Thymus (tissue), 14 donors: ENCODE measurements at places on chromosomes 7 and 10. TPM values are rescaled to one million over a fixed set of nuclear protein-coding genes. Genes with fewer than 3 reads are reported as not detected.

GRCh38 chr7:15199482-15199881 is 296.9 kb upstream of the DGKB start:
- no peaks in the 10 kb centered on the region for H3K36me3 ChIP-seq
- H3K4me3 ChIP-seq = no peak overlapping the region
- no peaks in the 10 kb centered on the region for H3K4me1 ChIP-seq
- no peak for DNase-seq
- H3K27ac ChIP-seq = no peak overlapping the region

DNA sequence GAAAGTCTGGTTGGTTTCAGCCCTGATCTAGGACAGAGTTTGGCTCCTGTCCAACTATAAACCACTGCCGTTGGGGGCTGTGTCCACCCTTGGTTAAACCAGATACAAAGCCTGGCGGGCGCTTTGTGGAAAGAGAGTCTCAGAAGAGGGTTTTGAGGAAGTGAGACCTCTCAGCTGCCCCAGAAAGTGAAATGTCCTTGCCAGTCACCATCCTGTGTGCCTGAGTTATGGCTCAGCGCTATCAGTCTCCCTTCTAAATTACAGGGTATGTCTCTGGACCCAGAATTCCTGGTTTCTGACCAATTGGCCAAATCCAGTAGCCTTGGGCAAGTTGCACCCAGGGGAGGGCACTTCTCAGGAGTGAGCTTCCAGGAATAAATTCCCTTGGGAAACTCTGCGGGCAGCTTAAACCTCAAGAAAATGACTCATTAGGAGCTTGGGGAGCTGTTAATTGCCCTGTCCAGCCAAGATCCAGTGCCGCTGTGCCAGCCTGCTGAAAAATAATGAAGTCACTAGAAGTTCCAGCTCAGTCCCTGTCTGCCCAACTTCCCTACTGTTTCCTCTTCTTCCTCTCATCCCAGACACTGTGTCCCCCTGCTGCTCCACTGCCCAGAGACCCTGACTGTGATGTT is 66.7 kb upstream of the PDZD8 start:
- H3K27me3 ChIP-seq = peaks cover 3% of the 10 kb centered on the region
- no peaks in the 10 kb centered on the region for H3K4me1 ChIP-seq
- H3K4me3 ChIP-seq = no peak overlapping the region
- DNase-seq = no peak
- no peak overlapping the region for H3K27ac ChIP-seq
- no peaks in the 10 kb centered on the region for H3K36me3 ChIP-seq

DNA sequence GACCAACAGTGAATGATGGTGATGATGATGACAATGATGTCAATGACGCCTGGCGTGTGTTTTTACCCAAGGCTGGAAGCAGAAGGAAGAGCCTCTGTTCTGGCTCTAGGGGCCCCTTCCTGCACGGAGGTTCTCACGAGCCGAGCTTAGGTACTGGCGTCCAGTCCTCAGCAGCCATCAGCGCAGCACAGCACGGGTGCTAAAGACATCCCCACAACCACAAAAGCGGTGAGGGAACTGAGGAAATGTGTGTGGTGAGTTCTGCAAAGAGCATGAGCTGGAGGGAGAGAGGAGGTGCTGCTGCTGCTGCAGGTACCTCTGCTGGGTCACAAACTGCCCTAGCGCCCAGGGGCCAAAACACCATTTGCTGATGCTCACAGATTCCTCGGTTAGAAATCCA is 81.6 kb downstream of the SFMBT2 start:
- DNase-seq = no peak
- no peaks in the 10 kb centered on the region for H3K36me3 ChIP-seq
- H3K4me1 ChIP-seq = no peaks in the 10 kb centered on the region
- H3K27ac ChIP-seq = no peak overlapping the region
- no peaks in the 10 kb centered on the region for H3K27me3 ChIP-seq
- H3K4me3 ChIP-seq = no peak overlapping the region

- H3K4me3 ChIP-seq = no peak overlapping the region
- no peaks in the 10 kb centered on the region for H3K4me1 ChIP-seq
- DNase-seq = no peak
- no peaks in the 10 kb centered on the region for H3K36me3 ChIP-seq
Observed at GRCh38 chr10:24383681-24384106, 174.8 kb downstream of the KIAA1217 start.

TFR2 gene
- polyA plus RNA-seq = 1.0 TPM

OR2F1 gene
- polyA plus RNA-seq = not detected

ECHDC3 gene
- 13.2 TPM for polyA plus RNA-seq

WIPF3 gene
- polyA plus RNA-seq = 0.55 TPM

DNA sequence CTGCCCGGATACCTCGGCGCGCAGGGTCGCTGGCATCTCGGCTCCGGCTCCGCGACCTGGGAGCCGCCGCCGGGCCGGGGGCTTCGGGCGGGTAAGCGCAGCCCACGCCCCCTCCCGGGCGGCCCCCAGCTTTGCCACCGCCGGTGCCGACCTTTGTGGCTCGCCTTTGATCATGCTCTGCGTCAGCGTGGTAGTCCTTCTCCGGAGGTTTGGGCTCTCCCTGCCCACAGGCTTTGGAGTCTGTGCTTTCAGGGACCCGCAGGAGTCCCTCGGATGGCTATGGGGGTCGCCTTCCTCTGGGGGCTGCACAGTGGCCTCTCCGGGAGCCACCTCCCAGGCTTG is 7.3 kb downstream of the ATP6V1F start:
- DNase-seq = no peak
- H3K4me1 ChIP-seq = peaks cover 23% of the 10 kb centered on the region
- H3K27ac ChIP-seq = no peak overlapping the region
- peaks cover 42% of the 10 kb centered on the region for H3K27me3 ChIP-seq

- no peaks in the 10 kb centered on the region for H3K36me3 ChIP-seq
- no peaks in the 10 kb centered on the region for H3K27me3 ChIP-seq
- H3K4me1 ChIP-seq = no peaks in the 10 kb centered on the region
- no peak overlapping the region for H3K4me3 ChIP-seq
Observed at GRCh38 chr10:52956461-52956860, 183.9 kb upstream of the MBL2 start.

- no peaks in the 10 kb centered on the region for H3K36me3 ChIP-seq
- H3K4me3 ChIP-seq = no peak overlapping the region
- no peaks in the 10 kb centered on the region for H3K4me1 ChIP-seq
- H3K27me3 ChIP-seq = no peaks in the 10 kb centered on the region
- H3K27ac ChIP-seq = no peak overlapping the region
Observed at GRCh38 chr7:117118579-117119180, 165.4 kb downstream of the ST7 start.

GRCh38 chr10:43424416-43424815 is 12.5 kb upstream of the ZNF487 start:
- H3K36me3 ChIP-seq = no peaks in the 10 kb centered on the region
- peaks cover 16% of the 10 kb centered on the region for H3K4me1 ChIP-seq
- no peak overlapping the region for H3K27ac ChIP-seq
- no peak overlapping the region for H3K4me3 ChIP-seq
- DNase-seq = no peak

DNA sequence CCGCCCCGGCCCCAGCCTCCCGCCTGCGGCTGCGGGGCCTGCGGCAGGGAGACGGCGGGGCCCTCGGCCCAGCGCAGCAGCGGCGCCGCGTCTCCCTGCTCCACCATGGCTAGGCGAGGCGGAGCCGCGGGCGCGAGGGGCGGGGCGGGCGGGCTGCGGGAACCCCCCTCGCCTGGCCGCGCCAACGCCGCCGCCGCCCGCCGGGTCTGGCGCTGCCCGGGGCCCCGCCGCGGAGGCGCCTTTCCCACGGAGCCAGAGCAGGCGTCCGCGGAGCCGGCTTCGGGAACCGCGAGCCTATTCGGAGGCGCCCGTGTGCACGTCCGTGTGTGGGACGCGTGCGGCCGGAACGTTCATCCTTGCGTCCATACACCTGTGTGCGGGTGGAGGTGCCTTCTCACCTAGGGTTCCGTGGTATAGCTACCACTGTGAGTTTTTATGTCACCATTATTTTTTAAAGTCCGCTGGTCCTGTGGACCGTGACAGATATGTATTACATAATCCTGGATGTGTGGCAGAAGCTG is at the start of gene DENND11:
DENND11 (minus strand) TSS at position 120 of the 521 bp plus-strand sequence; CDS start at position 107, 13 bp downstream.
- H3K27ac ChIP-seq = no peak within 1 kb of the TSS
- DNase-seq = no peak
- H3K4me3 ChIP-seq = peak within 1 kb of the TSS; percentile 52
- H3K4me1 ChIP-seq = no peaks in the 10 kb centered on the region
- H3K36me3 ChIP-seq = no peaks in the 10 kb centered on the region
- H3K27me3 ChIP-seq = peaks cover 18% of the 10 kb centered on the region

HYAL4 gene
- 0.30 TPM for polyA plus RNA-seq

ST8SIA6 gene
- 0.18 TPM for polyA plus RNA-seq

DNA sequence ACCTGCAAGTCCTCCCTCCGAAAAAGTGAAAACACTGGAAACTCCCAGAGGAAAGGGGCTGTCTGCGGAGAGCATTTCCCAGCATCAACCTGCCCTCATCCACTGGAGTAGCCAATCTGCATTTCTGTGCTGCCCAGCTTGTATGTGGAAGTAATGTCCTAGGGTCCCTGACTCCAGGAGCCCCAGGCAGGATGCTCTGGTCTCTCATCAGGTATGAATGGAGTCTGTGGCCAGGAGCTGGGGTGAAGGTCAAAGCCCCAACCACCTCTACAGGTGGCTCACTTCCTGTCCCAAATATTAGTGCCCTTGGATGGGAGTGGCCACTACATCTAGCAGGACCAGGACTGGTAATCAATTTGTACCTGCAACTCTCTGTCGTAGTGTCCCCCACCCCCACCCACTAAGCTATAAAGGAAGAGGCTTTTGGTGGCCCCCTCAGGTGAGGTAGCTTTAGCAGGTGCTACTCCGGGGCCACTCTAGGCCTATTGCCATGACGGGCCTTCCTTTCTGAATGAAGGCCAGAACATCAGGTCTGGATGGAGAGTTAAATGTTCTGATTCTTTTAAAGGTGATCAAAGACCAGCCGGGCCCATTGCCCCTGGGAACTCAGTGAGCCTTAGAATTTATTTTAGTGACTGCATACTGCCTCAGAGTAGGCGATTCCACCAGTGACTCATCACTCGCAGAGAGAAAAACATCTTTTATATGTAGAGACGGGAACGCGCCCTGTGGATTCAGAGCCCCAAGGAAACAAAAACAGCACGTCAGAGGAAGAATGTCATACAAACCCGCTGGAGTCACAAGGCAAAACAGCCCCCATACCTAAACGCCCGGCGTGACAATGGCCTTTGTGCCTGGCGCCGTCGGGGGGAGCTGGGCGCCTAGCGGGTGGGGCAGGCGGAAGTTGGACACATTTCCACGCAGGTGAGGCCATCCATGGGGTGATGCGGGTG is 13.0 kb downstream of the EN2 start:
- no peak for DNase-seq
- H3K4me3 ChIP-seq = no peak overlapping the region
- H3K4me1 ChIP-seq = no peaks in the 10 kb centered on the region
- peaks cover 91% of the 10 kb centered on the region for H3K27me3 ChIP-seq

- no peak for DNase-seq
- H3K4me3 ChIP-seq = no peak overlapping the region
- no peak overlapping the region for H3K27ac ChIP-seq
- H3K4me1 ChIP-seq = no peaks in the 10 kb centered on the region
- H3K27me3 ChIP-seq = no peaks in the 10 kb centered on the region
Observed at GRCh38 chr10:66349726-66350125, 576.1 kb upstream of the LRRTM3 start.

- H3K27ac ChIP-seq = no peak overlapping the region
- H3K36me3 ChIP-seq = no peaks in the 10 kb centered on the region
- H3K4me3 ChIP-seq = no peak overlapping the region
Observed at GRCh38 chr7:19290968-19291367, 145.7 kb upstream of the FERD3L start.

ATRNL1 gene
- polyA plus RNA-seq = 0.84 TPM

DNA sequence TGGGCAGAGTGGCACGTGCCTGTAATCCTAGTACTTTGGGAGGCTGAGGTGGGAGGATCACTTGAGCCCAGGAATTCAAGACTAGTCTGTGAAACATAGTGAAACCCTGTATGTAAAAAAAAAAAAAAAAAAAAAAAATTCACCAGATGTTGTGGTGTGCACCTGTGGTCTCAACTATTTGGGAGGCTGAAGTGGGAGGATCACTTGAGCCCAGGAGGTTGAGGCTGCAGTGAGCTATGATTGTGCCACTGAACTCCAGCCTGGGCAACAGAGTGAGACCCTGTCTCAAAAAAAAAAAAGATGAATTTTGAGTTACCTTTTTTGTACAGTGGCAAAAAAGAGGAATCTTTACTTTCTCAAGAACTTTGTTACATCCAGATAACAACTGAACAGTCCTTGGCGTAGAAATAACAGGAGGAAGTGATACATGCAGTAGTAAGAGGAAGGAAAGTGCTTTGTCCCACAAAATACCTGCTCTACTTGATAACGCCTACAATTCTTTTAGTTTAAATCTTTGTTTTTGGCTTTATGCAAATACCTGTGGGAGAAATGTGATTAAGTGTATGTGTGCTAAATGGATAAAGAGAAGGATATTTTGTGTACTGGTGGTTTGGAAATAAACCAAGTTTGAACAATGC is 29.3 kb downstream of the SPAG6 start:
- H3K27ac ChIP-seq = no peak overlapping the region
- H3K36me3 ChIP-seq = no peaks in the 10 kb centered on the region
- H3K4me1 ChIP-seq = peaks cover 9% of the 10 kb centered on the region
- no peak for DNase-seq
- no peaks in the 10 kb centered on the region for H3K27me3 ChIP-seq

DNA sequence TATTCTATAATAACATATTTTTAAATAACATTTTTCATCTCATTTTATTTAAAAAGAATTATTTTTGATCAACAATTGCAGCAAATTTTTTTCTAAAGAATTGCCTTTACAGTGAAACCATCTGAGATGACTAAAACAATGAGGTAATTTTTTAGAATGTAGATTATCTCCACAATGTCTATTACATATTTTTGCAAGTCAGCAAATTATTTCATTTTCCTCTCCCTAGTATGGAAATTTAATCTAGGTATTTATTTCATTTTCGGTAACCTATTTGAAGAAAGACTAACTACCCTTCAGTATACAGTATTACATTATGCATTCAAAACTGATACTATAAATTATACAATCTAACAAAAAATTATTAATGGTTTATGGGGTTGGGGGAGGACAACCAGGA is 213.2 kb upstream of the SP4 start:
- no peak for DNase-seq
- no peak overlapping the region for H3K4me3 ChIP-seq
- H3K36me3 ChIP-seq = no peaks in the 10 kb centered on the region

GIMAP8 gene
- polyA plus RNA-seq = 7.9 TPM

INA gene
- polyA plus RNA-seq = 0.98 TPM

LIPN gene
- 0.50 TPM for polyA plus RNA-seq

DNA sequence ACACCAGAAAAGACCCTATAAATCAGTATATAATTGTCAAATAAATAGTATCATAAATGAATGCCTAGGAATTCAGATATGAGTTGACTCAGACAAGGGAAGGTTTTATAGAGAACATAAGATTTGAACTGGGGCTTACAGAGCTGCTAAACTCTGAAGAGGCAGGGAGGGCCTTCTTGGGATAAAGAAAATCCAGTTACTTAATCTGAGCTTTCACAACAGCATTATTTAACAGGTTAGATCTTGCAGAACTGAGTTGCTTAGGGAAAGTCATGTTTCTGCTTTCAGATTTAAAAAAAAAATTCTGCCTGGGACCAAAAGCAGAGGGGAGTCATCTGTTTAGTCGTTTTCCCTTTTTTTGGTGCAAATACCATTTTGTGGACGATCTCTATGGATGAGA is 594.8 kb upstream of the FZD8 start:
- no peaks in the 10 kb centered on the region for H3K4me1 ChIP-seq
- no peak overlapping the region for H3K27ac ChIP-seq
- no peaks in the 10 kb centered on the region for H3K36me3 ChIP-seq
- DNase-seq = no peak
- H3K4me3 ChIP-seq = no peak overlapping the region

ZPBP gene
- polyA plus RNA-seq = 0.05 TPM
